NCI-H146 (cell line): ENCODE measurements at places on chromosomes 1 and 21.

- no peak for DNase-seq
Observed at GRCh38 chr21:33660406-33660805, 18.1 kb downstream of the ITSN1 start.

- DNase-seq: no peak
Observed at GRCh38 chr21:34761758-34762330, 93.0 kb downstream of the CLIC6 start.

DNA sequence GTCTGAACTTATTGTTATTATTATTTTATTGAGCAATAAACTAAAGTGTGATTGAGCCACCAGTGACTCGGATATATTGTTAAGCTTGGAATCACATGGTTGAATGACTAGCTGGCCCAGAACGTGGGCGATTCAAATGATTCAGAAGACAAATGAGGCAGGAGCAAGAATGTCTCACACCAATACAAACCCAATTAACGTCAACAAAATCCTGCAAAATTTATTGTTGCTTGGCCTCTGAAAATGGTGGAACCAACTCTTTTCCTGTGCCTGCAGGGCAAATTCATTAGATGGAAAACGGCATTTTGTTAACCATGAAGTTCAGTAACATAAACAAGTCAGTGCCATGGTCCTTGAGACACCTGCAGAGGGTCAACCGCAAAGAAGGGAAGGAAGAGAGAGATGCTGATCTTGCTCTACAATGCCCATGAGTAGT is 482.0 kb downstream of the SETD4 start:
- DNase-seq: no peak

GRCh38 chr1:150507912-150508864 is at the start of gene ECM1:
ECM1 (plus strand) TSS chr1:150508109; CDS start chr1:150508210, 101 bp downstream.
- no peak for DNase-seq

DNA sequence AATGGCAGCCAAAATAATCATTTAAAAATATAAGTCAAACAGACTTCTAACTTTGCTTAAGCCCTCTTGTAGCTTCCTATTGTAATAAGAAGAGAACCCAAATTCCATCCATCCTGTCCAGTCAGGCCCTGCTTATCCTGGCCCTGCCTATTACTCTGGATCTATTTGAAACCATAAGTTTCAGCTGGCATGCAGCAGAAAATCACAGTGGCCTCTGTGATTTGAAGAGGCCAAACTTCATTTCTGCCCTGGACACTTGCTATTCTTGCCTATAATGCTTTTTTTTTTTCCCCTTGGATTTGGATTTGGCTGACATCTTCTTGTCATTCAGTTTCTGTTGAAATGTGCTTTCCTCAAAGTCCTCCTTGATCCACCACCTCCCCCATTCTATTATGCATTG is 642.8 kb downstream of the USP25 start:
- no peak for DNase-seq
